ENCODE measurements at places on chromosomes 13 and 19.

- no peak for DNase-seq
Observed at GRCh38 chr19:4521170-4521887, 3.0 kb upstream of the PLIN4 start.

DNA sequence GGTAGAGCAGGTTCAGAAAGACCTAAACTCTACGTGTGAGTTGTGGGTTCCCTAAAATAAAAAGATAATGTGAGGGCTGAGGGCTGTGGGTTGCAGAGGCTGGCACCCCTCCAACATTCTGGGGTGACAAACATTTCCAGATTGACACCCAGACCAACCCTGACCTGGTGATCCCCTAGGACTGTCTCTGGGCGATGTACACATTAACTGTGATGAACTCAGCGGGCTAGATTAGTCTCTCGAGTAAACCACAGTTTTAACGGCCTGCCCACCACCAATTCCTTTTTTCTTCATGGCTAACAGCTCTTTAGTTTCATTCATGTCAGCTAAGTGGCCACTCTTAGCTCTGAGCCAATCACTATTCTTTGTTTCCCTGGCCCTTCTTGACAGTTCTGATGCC, 24.8 kb downstream of the SIAH3 start:
- no peak for DNase-seq

- no peak for DNase-seq
Observed at GRCh38 chr13:75902166-75903104, 266.3 kb downstream of the LMO7 start.

GRCh38 chr13:41467425-41467945, 10.1 kb downstream of the RGCC start:
- DNase-seq = no peak

GRCh38 chr13:98098516-98098915, 44.4 kb upstream of the FARP1 start:
- DNase-seq = peak; percentile 32

DNA sequence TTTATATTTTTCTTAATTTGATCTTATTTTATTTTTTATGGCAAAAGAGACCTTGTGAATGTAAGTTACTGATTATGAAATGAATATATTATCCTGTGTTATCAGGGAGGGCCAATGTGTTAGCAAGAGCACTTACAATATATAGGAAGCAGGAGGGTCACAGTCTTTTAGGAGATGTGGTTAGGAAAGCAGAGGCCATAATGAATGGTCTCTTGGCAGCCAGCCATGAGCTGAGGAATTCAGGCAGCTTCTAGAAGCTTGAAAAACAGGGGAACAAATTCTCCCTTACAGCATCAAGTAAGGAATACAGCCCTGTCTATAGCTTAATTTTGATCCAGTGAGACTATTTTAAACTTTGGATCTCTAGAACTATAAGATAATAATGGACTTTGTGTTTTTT, 2374.6 kb downstream of the PCDH9 start:
- no peak for DNase-seq

DNA sequence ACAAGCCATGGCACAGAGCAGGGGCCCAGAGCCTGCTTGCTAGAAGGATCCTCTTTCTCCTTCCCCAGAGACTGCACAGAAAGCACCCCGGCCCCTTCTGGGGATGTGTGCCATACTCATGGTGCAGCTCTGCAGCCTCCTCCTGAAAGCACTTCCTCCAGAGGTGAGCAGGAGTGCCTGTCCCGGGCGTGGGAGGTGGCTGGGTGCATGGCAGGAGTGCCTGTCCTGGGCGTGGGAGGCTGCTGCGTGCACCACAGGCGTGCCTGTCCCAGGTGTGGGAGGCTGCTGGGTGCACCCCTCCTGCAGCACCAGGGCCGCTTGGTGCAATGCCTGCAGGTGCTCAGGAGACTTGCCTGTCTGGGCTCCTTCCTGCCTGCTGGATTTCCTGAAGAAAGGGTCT, 913.3 kb downstream of the UQCRFS1 start:
- no peak for DNase-seq

- DNase-seq = no peak
Observed at GRCh38 chr13:24503379-24503696, 9.2 kb downstream of the PARP4 start.

GRCh38 chr13:82867284-82867683, 1015.0 kb downstream of the SLITRK1 start:
- no peak for DNase-seq

GRCh38 chr13:33087091-33087490, 70.9 kb downstream of the KL start:
- DNase-seq = no peak

GRCh38 chr13:112441226-112441625, 65.1 kb downstream of the SPACA7 start:
- no peak for DNase-seq

DNA sequence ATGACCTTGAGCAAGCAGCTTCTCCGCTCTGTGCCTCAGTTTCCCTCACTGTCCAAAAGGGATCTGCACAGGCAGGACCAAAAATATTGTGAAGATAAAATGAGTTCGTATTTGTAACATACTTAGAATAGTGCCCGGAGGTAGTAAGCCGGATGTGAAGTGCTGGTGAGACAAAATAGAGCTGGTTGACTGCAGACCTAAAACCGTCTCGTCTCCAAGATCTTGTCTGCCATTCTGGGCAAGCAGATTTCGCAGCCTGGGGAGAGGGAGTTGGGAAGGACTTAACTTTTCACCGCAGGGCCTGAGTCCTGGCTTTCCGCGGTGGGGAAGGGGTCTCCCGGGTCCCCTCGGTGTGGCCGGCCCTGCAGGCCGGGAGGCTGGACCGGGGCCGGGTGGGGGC, 8.2 kb upstream of the BBC3 start:
- no peak for DNase-seq

- DNase-seq = no peak
Observed at GRCh38 chr13:114009590-114010400, 35.9 kb upstream of the C13orf46 start.

DNA sequence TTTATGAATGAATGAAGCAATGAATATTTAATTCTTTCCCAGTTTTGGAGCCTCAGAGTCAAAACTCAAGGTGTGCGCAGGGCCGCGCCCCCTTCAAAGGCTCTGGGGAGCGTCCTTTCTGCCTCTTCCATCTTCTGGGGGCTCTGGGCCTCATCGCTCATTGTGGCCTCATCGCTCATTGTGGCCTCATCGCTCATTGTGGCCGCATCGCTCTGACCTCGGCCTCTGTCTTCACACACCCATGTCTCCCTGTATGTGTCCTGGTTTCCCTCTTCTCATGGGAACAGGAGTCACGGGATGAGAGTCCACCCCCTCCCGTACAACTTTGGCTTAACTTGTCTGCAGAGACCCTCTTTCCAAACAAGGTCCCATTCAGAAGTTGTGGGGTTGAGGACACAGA, 3.2 kb upstream of the MEX3D start:
- no peak for DNase-seq

DNA sequence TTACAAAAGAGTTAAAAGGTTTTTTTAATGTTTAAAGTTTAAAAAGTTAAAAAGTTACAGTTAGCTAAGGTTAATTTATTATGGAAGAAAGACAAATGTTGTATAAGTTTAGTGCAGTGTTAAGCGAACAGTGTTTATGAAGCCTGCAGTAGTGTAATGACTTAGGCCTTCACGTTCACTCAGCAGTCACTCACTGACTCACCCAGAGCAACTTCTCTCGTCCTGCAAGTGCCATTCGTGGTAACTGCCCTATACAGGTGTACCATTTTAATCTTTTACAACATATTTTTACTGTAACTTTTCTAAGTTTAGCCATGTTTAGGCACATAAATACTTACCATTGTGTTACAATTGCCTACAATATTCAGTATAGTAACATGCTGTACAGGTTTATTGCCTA, 398.2 kb upstream of the NBEA start:
- DNase-seq = no peak

GRCh38 chr13:65932587-65933239, 1297.4 kb downstream of the PCDH9 start:
- no peak for DNase-seq

GRCh38 chr13:42007844-42008243, 40.6 kb upstream of the DGKH start:
- no peak for DNase-seq

DNA sequence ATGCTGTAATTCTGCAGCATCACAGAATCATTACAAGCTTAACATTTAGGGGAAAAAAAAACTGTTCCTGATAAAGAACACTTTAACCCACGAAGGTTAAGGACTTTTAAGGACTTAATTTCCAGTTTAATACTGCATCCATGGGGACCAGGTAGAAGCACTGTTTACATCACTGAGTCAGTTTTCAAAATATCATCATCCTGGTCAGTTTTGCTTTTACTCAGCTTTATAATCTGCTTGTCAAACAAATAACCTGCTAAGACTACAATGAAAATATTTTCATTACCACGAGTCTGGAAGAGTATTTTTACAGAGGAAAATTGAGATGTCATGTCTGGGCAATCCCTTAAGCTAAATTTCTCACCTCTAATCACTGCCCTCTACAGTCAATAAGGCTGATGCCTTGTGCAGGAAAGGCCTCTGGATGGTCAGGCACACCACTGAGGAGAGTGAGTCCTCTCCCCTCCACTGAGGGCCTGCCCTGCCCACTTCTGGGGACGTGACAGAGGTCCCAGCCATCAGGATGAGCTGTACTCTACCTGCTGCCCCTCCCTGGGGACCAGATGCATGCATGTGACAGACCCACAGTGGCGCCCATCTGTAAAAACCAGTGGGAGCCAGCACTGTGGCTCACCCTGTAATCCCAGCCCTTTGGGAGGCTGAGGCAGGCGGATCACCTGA, 31.0 kb downstream of the FOXO1 start:
- DNase-seq = no peak

DNA sequence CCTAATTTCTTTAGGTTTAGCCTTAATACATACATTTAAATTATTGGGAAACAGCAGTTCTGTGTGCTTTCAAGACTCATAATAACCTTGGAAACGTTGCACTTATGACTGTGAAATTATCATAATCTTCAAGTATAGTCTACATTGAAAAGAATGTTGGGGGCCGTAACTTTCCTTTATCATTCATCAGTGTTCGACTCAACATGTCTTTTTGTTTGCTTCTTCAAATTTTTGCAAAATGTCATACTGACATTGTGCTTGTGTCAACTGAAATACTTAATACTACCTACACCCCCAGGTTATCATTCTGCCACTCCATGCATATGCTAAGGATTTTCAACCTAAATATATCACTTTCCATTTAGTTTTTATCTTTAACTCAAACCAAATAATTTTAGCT, 1562.9 kb downstream of the OLFM4 start:
- DNase-seq = no peak

- DNase-seq = no peak
Observed at GRCh38 chr13:25876247-25876646, 175.6 kb downstream of the SHISA2 start.

- DNase-seq = peak; percentile 28
Observed at GRCh38 chr13:70249332-70250064, 141.2 kb upstream of the KLHL1 start.

- DNase-seq = no peak
Observed at GRCh38 chr19:40786060-40787037, 8.3 kb downstream of the RAB4B start.

DNA sequence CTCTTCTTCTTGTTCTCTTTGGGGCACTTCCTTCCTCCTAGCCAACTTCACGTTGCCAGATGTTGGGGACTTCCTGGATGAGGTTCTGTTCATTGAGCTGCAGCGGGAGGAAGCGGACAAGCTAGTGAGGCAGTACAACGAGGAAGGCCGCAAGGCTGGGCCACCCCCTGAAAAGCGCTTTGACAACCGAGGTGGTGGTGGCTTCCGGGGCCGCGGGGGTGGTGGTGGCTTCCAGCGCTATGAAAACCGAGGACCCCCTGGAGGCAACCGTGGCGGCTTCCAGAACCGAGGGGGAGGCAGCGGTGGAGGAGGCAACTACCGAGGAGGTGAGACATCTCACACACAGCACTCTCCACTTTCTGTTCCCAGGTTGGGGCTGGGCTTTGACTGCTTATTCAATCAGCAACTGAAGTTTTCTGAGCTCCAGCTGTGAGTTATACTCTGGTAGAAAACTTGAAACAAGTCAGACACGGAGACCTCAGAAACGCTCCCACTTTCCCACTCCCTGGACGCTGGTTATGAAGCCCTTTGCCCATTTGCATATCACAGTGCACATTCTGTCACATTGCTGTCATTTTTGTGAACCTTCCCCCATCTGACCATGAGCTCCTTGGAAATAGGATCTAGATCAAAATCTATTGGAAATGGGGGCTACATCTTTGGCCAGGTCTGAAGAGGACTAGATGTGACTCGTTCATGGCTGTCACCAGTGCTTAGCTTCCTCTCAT, 7.2 kb upstream of the CCDC97 start:
- DNase-seq = no peak

DNA sequence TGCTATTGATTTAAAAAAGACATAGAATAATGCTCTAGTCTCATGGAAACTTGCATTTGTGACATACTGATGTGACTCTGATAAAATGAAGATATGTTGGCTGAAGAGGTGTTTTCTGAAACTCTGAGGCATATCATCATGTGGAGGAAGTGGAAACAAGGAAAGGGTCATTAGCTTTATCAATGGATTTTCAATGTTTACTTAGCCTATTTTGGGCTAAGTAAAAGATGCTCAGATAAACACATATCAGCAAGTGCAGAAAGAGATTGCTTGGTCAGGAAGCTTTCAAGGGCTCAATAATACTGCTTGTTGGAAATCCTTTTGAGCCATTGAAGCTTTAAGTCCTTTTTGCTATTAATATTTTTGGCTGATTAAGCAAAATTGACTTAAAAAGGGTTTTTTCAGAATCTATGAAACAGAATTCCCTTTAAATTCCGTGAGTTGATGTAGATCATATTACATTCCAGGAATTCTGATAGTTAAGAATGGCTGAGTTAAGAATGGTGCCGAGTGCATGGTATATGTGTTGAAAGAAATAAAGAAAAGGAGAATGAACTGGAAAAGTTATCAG, 952.8 kb upstream of the SPRY2 start:
- DNase-seq = no peak

GRCh38 chr19:4052114-4052992, 14.3 kb downstream of the ZBTB7A start:
- no peak for DNase-seq

GRCh38 chr13:40756042-40756441, 14.9 kb downstream of the MRPS31 start:
- no peak for DNase-seq

GRCh38 chr13:77874406-77874805, 44.2 kb downstream of the EDNRB start:
- no peak for DNase-seq

DNA sequence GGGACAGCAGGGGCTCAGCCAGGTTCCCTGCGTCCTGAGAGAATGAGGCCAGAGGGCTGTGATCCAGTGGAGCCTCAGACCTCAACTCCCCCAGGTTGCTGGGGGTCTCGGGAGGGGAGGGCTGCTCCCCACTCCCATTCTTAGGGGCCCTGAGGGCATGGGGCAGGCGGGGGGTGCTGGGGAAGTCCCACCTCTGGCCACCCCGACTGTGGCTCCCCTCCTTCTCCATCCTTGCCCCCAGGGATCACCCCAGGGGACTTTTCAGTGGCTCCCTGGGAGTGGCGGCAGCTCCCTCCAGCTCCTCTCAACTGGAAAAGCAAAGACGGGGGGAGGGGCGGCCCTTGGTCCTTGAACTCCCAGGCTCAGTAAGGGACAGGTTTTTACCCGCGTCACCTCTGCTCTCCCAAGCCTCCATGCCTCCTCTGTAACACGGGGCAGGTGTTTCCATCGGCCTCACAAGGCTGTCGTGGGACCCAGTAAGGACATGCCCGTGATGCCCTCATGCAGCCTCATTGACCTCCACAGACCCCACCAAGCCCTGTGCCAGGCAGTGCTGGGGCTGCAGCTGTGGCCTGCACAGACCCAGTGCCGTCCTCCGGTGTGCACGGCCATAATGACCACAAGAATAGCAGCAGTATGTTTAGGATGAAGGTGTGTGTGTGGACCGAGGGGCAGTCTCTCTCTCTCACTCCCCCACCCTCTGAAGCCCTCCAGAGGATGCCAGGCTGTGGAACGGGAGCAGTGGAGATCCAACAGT, 11.6 kb upstream of the TOMM40 start:
- no peak for DNase-seq

- DNase-seq = no peak
Observed at GRCh38 chr19:50362030-50362412, 3.4 kb downstream of the NAPSA start.
